ENCODE measurements at places on chromosomes 3 and 15.

GRCh38 chr3:149449799-149450198, 24.7 kb upstream of the TM4SF4 start:
- DNase-seq, result no peak

DNA sequence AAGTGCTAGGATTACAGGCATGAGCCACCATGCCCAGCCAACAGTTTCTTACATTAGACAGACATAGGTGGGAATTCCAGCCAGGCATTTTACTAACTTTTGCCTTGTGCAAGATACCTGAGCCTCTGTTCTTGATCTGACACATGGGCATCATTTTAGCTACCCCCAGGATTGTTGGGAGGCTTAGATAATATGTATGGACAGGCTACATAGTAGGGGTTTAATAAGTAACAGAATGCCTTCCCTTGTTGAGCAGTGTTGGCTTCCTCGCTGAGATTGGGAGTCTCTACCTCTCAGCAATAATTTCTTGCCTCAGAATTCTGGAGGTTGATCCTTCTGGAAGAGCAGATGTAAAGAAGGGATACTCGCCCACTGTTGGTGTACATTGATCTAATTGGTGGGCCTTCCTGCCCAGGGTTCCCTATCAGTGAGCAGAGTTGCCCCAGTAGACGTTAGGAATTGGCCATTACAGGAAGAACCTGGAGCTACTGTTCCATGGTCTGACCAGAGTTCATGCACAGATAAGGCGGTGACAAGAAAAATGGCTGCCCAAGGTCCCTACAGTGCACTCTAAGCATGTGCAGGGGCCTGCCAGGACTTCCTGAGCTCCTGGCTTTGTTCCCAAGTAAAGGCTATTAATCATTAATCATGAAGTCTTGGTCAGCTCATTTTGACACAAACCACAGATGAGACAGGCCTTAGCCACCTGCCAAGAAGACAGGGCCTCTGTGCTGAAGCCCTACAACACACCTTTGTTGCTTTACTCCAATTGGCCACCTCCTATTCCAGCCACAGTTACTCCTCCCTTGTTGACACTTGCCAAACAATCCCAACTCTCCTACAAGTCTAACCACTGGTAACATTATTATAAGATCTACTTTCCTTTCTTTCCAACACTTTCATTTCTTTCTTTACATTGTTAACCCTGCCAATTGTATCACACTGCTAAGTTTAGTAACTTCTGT, 5.0 kb upstream of the IL17RE start:
- no peak for DNase-seq

DNA sequence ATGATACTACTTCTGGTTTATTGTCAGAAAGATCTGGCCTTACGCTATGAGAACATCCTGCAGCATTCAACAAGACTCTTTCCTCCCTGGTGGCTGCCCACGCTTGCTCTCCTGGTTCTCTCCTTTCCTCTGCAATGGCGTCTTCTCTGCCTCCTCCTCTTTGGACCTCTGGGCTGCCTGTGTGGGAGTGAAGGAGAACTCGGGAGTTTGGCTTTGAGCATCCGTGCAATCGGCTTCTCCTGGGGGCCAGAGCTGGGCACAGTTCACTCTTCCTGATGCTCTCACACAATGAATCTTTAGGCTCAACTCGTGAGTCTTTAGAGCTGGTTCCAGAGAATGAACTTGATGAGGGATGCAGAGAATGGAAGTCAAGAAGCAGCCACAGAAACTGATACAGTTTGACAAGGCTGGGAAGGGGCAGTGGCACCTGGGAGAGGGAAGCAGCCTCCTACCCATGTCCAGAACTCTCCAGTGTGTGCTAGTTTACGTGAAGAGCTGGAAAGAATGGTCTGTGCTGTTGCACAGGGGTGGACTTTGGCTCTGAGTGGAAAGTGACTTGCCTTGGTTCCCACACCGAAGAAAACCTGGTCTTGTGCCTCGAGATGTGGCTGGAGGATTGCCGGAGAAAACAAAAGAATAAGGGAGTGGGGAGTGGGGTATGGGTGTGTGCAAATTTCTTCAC, 37.9 kb downstream of the RPLP1 start:
- DNase-seq, result no peak

DNA sequence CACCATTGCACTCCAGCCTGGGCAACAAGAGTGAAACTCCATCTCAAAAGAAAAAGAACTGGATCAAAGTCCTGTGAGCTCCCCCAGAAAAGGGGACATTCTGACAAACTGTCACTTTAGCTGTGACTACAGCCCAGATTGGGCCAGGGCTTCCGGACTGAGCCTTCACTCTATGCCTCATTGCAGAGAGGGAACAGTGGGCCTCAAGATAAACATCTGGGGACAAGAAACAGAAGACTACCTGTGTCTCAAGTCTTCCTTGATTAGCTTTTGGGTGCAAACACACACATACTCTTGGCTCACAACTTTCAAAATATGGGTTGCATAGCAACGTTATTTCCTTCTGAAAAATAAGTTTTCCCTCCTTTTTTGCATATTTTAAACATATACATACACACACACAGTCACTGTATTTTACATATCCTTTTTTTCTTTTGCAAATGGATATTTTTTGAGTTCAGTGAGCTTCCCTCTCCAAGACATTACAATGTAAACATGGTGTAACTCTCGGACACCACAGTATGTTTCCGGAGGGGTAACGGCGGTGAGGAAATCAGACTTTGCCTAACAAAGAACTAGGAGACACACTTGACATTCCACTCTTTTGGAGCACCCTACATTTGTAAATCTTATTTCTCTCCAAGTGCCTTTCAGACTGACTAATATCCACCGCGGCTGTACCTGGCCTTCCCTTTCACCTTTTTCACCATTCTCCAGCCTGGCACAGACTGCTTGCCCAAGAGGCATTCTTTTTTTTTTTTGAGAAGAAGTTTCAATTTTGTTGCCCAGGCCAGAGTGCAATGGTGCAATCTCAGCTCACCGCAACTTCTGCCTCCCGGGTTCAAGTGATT, 3.5 kb downstream of the TKT start:
- DNase-seq, result no peak

DNA sequence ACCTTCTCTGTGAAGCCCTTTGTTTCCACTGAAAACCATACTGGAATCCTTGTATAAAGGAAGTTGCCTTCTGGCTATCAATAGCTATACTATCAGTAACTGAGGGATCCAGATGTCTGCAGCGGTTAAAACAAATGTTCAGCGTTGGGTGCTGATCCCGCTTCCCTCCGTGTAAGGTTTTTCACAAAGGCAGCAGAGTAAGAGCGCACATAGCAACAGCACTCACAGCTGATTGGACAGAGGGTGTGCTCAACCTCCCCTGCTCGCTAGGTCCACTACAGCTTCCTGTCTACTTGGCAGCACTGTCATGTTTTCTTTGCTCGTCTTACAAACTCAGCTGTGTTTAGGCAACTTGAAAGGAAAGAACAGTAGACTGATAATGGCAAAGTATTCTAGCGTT, 27.3 kb downstream of the ATOSA start:
- DNase-seq, result peak; percentile 38

- peak; percentile 62 for DNase-seq
These were observed at the start of gene PIGZ for GRCh38 chr3:196968233-196969133. Gene PIGZ (minus strand): TSS chr3:196968833. CDS start chr3:196952031, 16,802 bp downstream.

GRCh38 chr3:4119119-4119518, 184.1 kb upstream of the SETMAR start:
- no peak for DNase-seq

GRCh38 chr15:80832686-80833085, 53.5 kb downstream of the CEMIP start:
- DNase-seq, result no peak
